ENCODE measurements at places on chromosomes 5 and 9.

GRCh38 chr5:167533814-167534795, 757.3 kb upstream of the WWC1 start:
- DNase-seq, result no peak

GRCh38 chr5:170581211-170581610, 77.4 kb downstream of the KCNIP1 start:
- no peak for DNase-seq

GRCh38 chr5:141973871-141974595, 5.1 kb downstream of the RNF14 start:
- DNase-seq, result no peak

- no peak for DNase-seq
These were observed 141.0 kb upstream of the PPP1R26 start for GRCh38 chr9:135338546-135338945.

All from stimulated activated CD4-positive, alpha-beta T cell treated with anti-CD3 and anti-CD28 coated beads, TNF-alpha, amount 100 ng/mL, for 1 hour (primary cell).